ENCODE measurements at places on chromosomes 12 and 14.

DNA sequence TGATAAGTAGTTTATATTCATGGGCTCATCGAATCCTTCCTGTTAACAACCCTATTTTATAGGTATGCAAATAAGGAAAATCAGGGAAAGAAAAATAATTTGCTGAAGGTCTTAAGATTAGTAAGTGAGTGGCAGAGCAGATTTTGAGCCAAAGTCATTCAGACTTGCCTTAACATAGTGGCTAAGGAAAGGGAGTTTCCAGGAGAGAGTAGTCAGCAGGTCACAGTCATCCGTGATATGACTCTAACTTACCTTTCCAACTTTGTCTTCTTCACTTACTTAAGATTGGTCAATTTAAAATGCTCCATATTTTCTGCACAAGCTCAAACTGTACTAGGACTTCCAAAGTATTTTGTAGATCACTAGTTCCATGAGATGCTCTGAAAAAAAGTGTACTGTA is 46.6 kb downstream of the AKAP6 start:
- no peak for DNase-seq

DNA sequence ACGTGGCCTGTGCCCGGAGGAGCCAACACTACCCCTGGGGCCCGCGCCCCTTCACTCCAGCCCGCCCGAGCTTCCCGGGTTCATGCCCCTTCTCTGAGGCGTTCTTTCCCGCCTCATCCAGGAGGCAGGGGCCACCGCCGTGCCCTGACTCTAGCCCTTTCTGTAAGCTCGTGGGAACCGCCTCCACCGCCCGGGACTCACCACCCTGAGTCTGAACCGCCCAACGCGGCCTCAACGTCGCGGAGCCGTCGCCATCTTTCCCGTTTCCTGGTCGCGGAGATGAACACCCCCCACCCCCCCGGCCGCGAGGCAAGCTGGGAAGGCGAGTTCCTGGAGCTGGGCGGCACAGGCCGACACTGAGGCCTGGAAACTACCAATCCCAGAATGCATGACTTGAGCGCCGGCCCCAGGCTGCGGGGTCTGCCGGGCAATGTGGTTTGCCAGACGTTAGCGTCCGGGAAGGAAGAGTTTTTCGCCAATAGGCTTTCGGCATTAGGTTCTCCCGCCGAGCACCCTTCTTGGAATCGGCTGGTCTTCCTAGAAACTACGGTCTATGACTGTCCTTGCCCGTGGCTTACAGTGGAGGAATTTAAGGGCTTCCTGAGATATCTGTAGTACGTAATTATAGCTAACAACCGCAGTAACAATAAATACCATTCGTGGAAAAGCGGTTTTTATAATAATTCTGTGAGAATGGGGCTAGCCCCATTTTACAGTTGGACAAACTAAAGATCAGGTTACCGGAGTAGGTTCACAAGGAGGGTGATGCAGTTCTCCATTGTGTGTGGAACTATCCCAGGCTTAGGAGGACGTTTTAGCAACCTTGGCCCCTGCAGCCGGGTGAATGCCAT is at the start of gene DDX23:
DDX23 (minus strand) TSS at position 281 of the 851 bp plus-strand sequence. CDS start 6,381 bp downstream, outside the sequence.
- peak; percentile 98 for DNase-seq

- no peak for DNase-seq
Measured at GRCh38 chr12:54602661-54603060, 14.2 kb upstream of the PPP1R1A start.

- peak; percentile 32 for DNase-seq
Measured at GRCh38 chr12:64691227-64691794, 67.9 kb downstream of the GNS start.

DNA sequence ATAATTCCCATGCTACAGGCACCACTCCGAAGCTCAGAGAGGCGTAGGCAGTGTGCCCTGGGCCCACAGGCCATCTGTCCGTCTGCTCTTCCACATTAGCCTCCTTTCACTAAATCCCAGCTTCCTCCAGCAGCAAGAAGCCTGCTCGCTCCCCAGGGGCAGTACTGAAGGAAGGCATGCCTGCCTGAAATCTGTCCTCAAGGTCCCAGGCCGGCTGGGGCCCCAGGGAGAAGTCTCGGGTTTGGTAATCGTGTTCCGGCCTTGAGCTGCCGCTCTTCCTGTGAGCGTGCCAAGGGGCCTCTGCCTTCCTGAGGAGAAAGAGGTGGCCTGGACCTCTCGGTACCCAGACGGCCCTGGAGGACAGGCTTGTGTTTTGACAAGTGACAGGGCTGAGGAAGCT is 15.2 kb upstream of the DLK1 start:
- DNase-seq = no peak

DNA sequence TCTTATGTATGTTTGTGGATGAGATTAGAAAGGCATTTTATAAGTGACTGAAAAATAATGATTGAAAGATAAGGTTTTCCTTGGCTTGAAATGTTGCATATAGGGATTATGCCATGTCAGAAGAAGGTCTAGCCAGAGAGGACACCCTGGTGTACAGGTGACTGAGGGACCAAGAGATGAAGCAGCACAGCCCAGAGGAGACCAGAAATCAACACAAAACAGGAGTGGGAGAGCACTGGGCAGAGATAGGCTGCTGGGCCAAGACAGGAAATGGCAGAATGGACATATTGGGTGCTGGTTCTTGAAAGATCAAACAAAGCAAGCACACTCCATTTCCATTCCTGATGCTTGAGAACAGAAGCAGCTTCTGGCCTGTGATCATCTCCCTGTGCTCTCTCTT is 24.4 kb upstream of the FRMD6 start:
- no peak for DNase-seq

DNA sequence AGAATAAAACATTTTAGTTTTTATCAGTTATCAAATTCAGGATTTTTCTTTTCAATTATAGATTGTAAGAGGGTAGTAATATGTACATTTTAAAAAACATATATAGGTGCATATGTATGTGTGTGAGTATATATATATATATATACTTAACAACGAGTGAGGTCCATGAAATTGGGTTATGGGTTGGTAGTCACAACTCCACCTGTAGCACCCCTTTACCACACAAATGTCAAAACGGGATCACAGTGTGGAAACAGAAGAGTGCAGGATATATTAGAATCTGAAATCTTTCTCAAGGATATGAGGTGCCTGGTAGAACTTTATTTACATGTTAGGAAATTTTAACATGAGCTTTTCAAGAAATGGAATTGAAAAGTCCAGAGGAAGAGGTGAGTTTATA is 31.3 kb downstream of the MIA2 start:
- DNase-seq = no peak

GRCh38 chr12:68281322-68282077 is 28.1 kb upstream of the IL22 start:
- DNase-seq = no peak

DNA sequence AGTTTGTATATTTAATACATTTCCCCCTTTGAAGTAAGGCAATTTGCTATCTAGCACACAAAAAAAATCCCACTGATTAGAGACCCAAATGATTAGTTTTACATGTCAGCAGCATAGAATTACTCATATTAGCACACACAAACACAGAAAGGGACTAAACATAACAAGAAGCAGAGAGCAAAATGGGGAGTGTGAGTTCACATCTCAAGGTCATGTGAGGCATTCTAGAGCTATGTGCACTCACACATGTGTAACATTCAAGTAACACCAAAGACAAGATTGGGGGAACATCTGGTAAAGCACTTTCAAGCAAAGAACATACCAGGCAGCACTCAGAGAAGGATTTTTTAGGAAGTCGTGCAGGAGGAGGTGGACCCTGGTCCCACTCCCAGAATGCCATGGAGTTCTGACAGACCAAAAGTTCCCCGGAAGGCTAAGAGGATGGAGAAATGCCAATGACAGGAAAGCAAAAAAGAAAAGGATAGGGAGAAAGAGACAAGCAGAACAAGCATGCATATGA is 105.8 kb upstream of the SINHCAF start:
- no peak for DNase-seq

DNA sequence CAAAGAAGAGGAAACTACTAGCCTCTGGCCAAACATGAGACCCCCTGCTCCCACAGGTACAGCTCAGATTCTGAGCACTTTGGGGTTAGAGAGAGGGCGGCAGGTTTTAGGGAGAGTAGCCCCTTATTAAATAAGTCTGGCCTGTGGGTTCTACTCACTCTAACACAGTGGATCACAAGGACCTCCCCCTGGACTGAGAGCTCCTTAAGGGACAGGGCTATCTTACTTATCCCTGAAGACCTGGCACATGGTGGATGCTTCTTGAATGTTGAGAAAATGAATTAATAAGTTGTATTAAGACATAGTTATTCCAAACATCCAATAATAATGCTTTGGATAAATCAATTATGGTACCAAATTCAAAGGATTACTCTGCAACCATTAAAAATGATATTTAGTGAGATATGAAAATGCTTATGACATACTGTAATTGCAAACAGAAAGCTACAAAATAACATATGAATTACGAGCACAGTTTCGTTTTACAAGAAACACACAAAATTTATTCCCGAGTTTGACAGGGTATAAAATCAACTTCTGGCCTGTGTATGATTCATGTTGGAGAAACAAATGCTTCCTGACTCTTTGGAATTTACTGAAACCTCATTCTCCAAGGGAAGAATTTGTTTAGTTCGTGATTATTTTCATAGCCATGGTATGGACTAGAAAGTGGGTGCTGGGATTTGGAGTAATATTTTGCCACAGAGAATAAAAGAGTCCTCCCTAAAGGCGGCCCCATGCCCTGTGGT is 59.3 kb upstream of the BDKRB2 start:
- no peak for DNase-seq

DNA sequence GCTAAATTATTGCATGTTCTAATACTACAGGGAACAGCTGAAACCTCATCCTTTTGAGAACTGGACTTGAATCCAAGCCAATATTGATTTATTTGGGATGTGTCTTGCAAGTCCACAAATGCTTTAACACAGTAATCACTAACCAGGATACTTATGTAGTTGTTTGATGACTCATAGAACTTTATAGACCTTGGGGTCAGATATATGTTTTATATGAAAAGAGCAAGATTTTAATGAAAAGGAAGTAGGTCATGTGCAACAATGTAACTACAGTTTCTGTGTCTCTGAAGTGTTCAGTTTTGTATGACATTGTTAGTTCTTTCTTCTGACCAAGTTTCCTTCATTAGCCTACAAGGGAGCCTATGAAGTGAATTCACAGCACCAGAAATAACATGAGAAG is 352.0 kb downstream of the ZFP36L1 start:
- no peak for DNase-seq

GRCh38 chr12:3680919-3681594 is 71.9 kb downstream of the CRACR2A start:
- DNase-seq = peak; percentile 36

DNA sequence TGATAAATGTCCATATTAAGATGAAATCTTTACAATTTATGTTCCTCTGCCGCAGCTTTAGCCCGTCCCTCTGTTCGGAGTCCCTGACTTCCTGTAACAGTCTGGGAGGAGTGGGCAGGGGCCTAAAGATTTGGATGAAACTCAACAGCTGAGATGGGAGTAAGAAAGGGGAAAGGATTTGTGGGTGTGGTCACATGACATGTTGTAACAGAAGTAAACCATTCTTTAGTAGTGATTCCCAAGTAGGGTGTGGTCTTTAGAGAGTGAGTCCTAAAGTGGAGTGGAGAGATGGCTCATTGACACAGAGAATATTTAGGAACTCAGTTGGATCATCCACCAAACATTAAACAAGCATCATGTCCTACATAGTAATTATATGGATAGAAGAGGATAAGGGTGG is 12.9 kb downstream of the TMEM117 start:
- no peak for DNase-seq

DNA sequence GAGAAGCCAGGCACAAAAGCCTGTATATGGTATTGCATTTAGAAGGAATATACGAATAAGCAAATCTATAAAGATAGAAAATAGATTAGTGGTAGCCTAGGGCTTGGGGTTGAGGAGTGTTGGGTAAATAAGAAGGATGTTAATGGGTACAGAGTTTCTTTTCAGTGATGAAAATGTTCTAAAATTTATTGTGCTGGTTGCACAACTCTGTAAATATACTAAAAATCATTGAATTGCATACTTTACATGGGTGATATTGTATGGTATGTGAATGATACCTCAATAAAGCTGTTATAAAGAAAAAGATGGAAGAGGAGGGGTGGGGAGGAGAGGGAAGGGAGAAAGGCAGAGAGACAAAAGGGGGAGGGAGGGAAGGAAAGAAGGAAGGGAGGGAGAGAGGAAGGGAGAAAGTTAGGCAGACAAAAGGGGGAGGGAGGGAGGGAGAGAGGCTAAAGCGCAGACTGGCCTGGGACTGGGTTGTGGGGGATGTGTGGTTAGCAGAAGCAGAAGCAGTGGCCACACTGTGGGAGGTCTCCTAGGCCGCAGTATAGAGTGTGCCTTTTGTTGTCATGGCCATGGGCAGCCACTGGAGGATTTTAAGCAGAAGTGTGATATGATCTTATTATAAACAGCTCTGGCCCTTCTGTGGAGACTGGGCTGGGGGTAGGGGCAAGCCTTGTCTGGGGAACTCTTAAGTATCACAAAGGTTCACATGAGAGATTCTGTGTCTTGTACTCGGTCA is 73.6 kb upstream of the ELK3 start:
- DNase-seq = no peak

GRCh38 chr12:21894792-21895595 is 46.2 kb downstream of the ABCC9 start:
- no peak for DNase-seq

- DNase-seq = no peak
Measured at GRCh38 chr12:113230315-113231234, 9.3 kb downstream of the TPCN1 start.

GRCh38 chr12:119088685-119089379 is 89.9 kb upstream of the HSPB8 start:
- DNase-seq = no peak

GRCh38 chr14:61662437-61663311 is 32.6 kb upstream of the HIF1A start:
- DNase-seq = no peak

DNA sequence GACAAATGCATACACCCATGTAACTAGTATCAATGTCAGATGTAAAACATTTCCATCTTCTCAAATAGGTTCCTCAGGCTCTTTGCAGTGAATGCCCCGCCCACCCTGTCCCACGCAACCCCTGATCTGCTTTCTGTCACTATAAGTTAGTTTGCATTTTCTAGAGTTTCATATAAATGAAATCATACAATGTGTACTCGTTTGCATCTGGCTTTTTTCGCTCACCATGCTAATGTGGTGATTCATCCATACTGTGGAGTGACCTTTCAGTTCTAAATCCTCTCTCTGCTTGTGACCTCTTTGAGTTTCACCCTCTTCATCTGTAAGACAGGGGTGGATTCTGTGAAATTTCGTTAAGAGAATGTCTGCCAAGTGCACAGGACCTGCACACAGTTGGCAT is 30.6 kb upstream of the MSI1 start:
- no peak for DNase-seq
